ENCODE measurements at places on chromosomes 6 and 20.

GRCh38 chr6:1607516-1608221, 2.0 kb upstream of the FOXC1 start:
- no peak for DNase-seq

DNA sequence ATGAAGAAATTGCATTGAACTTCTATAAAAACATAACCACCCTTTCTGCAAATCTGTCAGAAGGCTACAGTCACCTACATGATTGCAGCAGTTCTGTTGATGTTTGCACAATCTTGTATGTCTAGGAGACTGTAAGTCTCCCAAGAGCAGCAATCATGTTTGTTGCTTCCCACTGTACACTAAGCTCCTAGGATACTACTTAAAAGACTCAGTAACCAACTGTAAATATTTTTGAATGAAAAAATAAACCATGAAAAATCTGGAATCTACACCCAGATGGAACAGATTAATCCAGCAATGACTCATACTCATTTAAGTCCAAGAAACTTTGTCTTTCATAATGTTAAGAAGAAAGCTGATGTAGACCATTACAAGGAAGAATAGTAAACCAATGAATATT, 168.5 kb upstream of the ATXN1 start:
- DNase-seq, result no peak

DNA sequence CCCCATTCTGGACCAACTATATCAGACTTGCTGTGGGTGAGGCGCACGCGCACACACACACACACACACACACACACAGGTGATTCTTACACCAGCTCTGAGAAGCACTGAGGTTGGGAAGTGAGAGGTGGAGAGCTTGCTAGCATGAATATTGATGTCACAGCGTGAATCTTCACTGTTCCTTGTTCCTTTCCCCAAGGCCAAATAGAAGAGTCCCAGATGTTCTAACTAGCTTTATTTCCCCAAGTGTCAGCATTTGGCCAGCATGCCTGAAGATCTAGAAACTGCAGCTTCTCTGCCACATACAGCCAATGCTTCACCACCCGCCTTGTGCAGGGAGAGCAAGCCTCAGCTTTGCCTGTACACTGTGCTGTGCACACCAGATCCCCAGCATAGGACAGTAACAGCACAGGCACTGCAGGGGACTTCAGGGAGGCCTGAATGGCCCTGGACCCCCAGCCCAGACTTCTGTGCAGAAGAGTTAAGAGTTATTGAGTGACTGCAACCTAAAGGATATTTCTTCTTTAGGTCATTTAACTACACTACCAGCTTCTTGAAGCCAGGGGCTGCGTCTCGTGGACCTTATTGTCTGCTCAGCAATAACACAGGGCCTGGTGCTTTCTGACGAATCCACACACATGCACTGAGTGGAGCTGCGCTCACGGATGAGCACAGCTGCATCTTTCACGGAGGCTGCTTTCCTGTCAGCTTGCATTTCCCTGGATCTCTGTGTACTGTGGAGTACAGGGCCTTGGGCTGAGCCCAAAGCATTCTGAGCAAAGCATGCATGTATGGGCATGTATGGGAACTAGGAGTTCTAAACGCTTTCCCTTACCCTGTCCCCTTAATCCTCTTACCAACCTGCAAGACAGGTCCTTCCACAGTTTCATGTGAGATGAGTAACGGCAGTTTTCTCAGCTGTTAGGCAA, 13.9 kb upstream of the CD93 start:
- DNase-seq, result no peak

DNA sequence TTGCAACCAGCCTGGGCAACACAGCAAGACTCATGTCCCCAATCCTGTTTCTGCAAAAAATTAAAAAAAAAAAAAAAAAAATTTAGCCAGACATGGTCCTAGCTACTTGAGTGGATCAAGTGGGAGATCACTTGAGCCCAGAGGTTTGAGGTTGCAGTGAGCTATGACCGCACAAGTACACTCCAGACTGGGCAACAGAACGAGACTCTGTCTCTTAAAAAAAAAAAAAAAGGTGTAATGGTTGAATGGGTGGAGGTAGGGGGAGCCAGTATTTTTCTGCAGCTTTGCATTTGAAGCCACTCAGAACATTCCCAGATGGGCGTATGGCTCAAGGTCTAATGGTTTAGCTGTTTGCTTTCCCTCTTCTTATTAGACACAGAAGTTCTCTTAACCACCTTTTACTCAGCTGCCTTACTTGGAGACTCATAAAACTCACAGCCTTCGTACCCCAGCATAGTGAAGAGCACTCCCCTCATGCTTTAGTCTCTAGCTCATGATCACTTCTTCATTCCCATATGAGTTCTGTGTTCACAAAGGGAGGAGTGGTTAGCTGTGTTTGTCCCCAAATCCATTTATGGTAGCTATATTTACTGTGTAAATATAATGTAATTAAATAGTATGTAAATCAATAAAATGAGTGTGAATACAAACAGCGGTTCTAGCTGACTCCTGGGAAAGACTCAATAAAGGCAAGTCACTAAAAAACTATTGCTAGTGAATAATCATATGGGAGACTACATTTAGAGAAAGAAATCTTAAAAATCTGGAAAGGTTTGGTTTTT, 9.0 kb downstream of the FKBP1A start:
- DNase-seq, result no peak

DNA sequence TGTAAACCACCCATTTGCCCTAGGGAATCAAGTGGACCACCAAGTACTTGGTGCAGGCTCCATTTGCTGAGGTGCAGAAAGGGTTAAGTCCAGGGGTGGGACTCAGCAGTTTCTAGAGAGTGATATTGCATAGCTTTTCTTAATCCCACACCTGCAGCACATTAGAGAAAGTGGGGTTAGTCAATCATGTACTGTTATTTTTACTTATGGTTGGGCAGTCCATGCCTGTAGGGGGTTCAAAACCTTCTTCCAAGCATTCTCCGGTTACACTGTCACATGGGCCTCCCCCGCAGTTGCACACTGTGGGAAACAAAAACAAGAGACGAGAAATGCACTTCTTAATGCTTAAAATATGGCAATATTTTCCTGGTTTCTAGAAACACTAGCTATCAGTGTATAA, 65.5 kb downstream of the LAMA4 start:
- DNase-seq, result no peak
